Activated CD8-positive, alpha-beta T cell treated with anti-CD3 and anti-CD28 coated beads, Interleukin-2, amount 10 ng/mL, durations not matched to agents 7 days and 5 days (primary cell): ENCODE measurements at places on chromosomes 6 and 20.

DNA sequence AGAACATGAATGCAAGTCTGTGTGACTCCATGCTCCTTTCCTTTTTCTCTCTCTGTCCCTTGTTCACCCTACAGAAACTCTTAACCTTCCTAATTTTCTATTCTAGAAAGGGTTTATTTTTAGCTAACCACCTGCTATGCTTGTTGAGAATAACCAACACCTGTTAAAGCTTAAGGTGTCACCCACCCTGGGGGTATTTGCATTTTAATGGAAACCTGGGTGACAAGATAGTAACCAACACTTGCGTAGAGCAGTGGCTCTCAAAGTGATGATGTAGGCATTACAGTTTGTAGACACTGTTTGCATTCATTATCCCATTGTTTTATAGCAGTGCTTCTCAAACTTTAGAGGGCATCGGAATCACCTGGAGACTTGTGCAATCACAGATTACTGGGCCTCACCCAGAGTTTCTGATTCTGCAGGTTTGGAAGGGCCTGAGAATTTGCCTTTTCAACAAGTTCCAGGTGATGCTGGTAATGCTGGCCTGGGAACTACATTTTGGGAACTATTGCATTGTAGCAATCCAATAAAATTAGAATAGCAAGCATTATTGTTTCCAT lies 114.4 kb upstream of the ARMC2 start:
- H3K27me3 ChIP-seq: peaks cover 5% of the 10 kb centered on the region
- H3K4me1 ChIP-seq: no peaks in the 10 kb centered on the region
- H3K4me3 ChIP-seq: no peak overlapping the region
- H3K36me3 ChIP-seq: no peaks in the 10 kb centered on the region
- H3K27ac ChIP-seq: no peak overlapping the region

- no peaks in the 10 kb centered on the region for H3K4me1 ChIP-seq
- H3K36me3 ChIP-seq: no peaks in the 10 kb centered on the region
- no peak overlapping the region for H3K4me3 ChIP-seq
- no peak for DNase-seq
- no peaks in the 10 kb centered on the region for H3K27me3 ChIP-seq
Observed at GRCh38 chr20:17066902-17067301, 159.9 kb upstream of the PCSK2 start.

- H3K4me1 ChIP-seq: no peaks in the 10 kb centered on the region
- H3K27me3 ChIP-seq: no peaks in the 10 kb centered on the region
- no peak overlapping the region for H3K27ac ChIP-seq
- no peak overlapping the region for H3K4me3 ChIP-seq
- H3K36me3 ChIP-seq: no peaks in the 10 kb centered on the region
Observed at GRCh38 chr20:12849225-12849910, 159.4 kb upstream of the SPTLC3 start.

GRCh38 chr20:57263801-57264792 lies 2.3 kb downstream of the BMP7 start:
- peaks cover 80% of the 10 kb centered on the region for H3K27me3 ChIP-seq
- no peak for DNase-seq
- no peaks in the 10 kb centered on the region for H3K4me1 ChIP-seq
- H3K4me3 ChIP-seq: no peak overlapping the region
- no peaks in the 10 kb centered on the region for H3K36me3 ChIP-seq
- no peak overlapping the region for H3K27ac ChIP-seq

DNA sequence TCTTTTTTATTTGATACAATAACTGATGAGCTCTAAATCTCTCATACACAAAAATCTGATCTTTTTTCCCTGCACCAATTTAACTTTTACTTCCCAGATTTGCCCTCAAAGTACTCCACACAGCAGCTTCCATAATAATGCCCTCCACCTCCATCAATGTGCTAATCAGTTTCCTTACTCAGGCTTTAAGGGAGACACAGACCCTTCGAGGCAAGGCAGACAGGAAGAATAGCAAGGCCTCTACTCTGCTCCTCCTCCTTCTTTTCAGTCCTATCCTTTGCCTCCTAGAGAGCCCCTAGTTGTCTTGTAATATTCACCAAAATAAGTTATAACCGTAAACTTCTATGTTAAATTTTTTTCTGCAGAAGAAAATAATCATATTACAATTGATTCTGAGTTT lies 444.9 kb upstream of the RNF217 start:
- no peak overlapping the region for H3K27ac ChIP-seq
- no peak for DNase-seq
- H3K4me3 ChIP-seq: no peak overlapping the region
- H3K36me3 ChIP-seq: no peaks in the 10 kb centered on the region
- H3K4me1 ChIP-seq: no peaks in the 10 kb centered on the region
- H3K27me3 ChIP-seq: no peaks in the 10 kb centered on the region

- no peak overlapping the region for H3K4me3 ChIP-seq
- H3K27ac ChIP-seq: no peak overlapping the region
- no peaks in the 10 kb centered on the region for H3K36me3 ChIP-seq
- no peaks in the 10 kb centered on the region for H3K4me1 ChIP-seq
Observed at GRCh38 chr6:113486199-113486598, 370.9 kb upstream of the MARCKS start.

DNA sequence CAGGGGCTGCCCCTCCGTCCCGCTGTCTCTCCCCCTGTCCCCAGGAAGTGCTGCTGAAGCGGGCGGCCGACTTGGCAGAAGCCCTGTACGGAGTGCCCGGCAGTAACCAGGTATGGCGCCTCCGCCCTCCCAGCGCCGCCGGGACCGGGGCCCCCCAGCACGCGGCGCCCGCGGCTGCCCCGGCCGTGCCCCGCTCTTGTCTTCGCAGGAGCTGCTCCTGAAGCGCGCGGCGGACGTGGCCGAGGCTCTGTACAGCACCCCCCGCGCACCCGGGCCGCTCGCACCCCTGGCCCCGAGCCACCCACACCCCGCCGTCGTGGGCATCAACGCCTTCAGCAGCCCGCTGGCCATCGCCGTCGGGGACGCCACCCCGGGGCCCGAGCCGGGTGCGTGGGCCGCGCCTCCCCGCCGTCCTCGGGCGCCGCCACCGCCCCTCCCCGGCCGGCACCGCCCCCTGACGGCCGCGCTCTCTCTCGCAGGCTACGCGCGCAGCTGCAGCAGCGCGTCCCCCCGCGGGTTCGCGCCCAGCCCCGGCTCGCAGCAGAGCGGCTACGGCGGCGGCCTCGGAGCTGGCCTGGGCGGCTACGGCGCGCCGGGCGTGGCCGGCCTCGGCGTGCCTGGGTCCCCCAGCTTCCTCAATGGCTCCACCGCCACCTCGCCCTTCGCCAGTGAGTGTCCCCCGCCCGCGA lies 48.4 kb downstream of the CPXM1 start:
- H3K4me3 ChIP-seq: no peak overlapping the region
- H3K36me3 ChIP-seq: no peaks in the 10 kb centered on the region
- H3K4me1 ChIP-seq: peaks cover 21% of the 10 kb centered on the region
- H3K27ac ChIP-seq: no peak overlapping the region
